ENCODE measurements at places on chromosomes 12 and 14.

DNA sequence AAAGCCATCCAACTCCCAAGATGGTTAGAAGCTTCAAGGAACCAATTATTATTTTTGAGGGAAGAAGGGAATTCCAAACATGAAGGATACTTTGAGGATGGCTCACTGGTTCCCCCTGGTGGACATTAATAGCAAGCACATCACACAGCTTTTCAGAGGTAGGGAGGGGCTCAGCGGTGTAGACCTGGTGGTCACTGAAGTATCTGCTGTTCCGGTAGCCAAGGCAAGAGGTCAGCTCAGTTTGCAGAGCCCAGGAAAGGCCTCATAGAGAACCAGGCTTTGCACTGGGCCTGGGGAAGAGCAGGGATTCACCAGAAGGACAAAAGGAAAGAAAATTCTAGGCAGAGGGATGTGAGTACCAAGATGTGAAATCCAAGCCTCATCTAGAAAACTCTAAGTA, 118.7 kb downstream of the KSR2 start:
- no peak for DNase-seq

GRCh38 chr14:32826404-32827082, 112.1 kb upstream of the NPAS3 start:
- DNase-seq = no peak

DNA sequence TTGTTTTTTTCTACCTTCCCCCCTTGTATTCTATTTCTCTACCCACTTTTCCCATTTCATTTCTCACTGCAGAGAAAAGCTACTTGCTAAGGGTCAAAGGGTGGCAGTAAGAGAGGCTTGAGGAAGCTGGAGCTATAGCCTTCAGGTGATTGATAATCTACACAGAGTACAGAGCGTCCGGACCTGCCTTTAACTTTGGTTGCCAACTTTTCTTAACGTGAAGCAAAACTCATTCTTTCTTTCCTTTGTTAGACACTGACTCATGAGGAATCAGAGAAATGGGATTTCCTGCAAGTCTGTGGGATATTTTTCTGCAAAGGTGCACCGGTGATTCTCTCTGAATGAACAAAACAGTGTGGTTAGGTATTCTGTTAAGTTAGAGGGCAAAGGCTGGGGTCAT, 133.3 kb downstream of the RMST start:
- no peak for DNase-seq

GRCh38 chr12:132523576-132524331, 33.8 kb downstream of the FBRSL1 start:
- DNase-seq = no peak

DNA sequence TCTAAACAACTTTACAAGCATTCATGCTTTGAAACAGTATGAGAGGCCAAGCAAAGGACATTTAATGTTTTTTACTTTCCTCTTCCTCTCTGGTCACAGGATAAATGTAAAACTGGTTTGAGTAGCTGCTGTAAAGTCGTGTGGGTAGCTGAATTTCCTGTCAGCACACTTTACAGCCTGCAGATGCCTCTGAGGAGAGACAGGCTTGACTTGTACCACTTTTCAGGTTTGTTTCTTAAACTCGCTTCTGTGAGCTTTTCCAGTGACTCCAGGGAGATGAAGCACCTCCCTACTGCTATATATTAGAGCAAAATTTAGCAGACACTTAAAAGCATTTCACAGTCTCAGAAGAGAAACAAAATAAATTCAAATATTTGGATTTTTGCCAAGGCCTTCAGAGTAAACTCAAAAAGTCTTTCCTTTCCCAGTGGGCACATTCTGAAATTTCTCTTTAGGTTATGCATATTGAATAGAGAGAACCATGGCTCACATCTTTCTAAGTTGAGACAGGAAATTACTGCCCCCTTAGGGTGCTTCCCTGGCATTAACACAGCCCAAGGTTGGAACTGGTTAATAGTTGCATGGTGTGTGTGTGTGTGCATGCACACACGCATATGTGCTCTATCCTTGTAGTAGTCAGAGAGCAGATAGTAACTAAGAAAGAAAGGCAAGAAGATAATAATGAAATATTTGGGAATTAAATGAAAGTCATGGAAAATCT, 557.3 kb upstream of the MIS18BP1 start:
- no peak for DNase-seq

GRCh38 chr14:31884776-31885379, 192.2 kb upstream of the ARHGAP5 start:
- no peak for DNase-seq

- DNase-seq = no peak
These were observed 603.5 kb downstream of the RPL10L start for GRCh38 chr14:46048127-46048526.

DNA sequence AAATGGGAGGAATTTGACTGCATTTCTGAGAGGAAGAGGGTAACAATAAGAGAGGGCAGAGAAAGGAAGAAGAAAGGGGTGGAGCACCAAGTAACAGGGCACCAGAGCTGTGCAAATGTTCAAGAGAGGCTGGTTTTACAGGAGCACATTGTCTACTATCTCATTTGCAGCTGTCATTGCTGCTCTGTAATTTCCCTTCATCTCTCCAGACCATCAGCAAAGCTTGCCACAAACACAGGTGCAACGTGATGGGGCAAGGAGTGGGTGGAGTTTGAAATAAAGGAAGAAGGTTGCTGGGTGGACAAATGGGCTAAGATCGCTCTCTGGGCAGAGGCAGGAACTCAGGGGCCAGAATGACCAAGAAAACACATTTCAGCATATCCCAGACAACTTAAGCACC, 47.9 kb upstream of the PLEKHG6 start:
- DNase-seq = no peak

- no peak for DNase-seq
These were observed 217.4 kb upstream of the DIO2 start for GRCh38 chr14:80428671-80429070.

DNA sequence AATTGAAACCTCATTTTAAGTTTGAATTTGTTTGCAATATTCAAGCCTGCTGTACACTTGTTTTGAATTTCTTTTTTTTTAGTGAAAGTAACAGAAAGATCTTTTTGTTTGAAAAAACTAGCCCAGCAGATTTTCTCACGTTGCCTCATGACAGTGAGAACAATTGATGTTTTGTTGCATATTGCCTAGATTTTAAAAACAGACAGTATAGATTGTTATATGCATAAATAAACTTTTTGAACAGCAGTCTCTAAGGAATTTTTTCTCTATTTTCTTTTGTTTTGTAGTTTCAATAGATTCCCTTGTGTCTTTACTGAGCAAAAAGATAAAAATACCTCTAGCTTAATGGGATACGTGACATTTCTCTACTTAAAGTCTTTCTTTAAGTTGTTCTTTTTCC, 15.4 kb downstream of the OR6C6 start:
- no peak for DNase-seq

- no peak for DNase-seq
These were observed 7.8 kb downstream of the PELI2 start for GRCh38 chr14:56125772-56126636.

- DNase-seq = no peak
These were observed 89.7 kb downstream of the TMTC1 start for GRCh38 chr12:29694002-29694401.

DNA sequence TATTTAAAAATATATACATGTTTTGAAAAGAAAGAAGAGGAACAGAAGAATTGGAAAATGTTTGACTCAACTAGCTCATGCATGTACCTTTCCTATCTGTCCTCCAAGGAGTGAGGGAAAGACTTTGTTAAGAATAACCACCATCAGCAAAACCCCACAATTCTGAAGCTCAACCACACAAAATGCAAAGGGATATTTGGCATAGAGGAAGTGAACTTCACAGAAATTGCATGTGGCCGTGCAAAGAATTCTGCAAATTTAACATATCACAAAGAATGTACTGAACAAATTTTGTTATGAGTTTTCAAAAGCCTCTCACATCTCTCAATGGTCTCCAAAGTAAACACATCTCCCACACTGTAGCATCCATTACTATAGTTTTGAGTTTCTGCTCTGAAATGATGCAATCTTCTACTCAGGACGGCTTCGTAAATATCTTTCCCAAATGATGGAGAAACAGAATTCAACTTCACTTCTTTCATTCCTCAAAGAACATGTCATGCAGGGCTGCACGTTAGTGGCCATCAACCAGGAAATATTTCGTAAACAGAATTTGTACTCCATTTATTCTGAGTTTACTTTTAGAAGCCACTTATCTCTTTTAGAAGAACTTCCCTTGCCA, 17.6 kb downstream of the DUSP6 start:
- DNase-seq = no peak

DNA sequence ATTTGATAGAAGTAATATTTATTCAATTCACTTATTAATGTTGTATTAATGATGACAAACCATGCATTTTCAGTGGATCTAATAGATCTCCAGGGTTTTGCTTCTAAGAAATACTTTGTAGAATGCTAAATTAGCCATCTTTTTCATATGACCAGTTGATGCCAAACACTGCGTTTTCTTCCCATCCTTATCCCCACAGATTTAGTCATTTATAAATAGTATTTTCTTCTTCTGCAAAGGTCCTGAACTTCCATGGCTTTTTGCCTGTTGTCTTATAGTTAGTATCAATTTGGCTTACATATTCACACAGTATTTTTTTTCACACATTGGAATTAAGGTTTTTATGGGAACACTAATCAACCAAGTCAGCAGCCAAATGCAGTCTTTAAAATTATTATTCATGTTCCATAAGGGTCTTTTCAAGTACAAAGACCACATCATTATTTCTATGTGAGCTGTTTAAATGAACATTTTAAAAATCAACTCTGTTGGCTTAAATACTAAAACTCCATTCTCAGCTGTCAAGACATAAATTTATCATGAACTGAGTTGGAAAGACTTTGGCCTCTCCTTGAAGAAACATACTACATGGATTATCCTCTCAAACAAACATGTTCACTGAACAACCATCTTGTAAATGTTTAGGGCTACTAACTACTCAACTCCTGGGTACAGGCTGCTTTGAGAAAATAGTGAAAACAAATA, 1278.4 kb upstream of the FLRT2 start:
- DNase-seq = no peak

DNA sequence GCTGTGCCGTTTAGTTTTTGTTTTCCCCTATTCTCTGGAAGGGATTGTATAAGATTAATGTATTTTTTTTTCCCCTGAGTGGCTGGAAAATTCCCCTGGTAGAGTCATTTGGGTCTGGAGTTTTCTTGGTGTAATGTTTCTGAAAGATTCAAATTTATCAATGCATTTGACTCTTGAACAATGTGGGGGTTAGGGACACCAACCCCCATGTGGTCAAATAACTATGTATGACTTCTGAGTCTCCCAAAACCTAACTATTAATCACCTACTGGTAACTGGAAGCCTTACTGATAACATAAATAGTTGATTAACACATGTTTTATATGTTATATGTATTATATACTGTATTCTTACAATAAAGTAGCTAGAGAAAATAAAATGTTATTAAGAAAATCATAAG, 220.1 kb upstream of the PDE3A start:
- DNase-seq = no peak

GRCh38 chr12:47408171-47408871, 297.5 kb downstream of the RPAP3 start:
- DNase-seq = no peak
